ENCODE measurements at places on chromosomes 2 and 18.

DNA sequence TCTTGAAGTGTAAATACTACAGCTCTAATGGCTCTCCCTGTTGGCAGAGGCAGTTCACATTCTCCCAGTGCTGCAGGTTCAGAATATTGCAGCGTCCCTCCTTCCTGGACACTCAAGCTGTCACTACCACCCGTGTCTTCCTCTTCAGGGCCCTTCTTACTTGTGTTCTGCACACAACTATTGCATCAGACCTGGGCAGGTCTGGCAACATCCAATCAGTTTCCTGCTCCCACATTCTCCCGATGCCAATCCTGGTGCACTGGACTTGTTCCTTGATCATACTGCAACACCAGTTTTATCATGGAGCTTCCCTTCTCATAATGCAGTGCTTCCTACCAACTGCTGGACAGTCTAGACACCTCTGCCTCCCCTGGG is 161.5 kb downstream of the CAPN13 start:
- DNase-seq: no peak

- no peak for DNase-seq
These were observed 218.1 kb upstream of the TNP1 start for GRCh38 chr2:217077831-217078407.

GRCh38 chr18:658001-658946 is 821 bp downstream of the TYMS start:
- DNase-seq: peak; percentile 57

DNA sequence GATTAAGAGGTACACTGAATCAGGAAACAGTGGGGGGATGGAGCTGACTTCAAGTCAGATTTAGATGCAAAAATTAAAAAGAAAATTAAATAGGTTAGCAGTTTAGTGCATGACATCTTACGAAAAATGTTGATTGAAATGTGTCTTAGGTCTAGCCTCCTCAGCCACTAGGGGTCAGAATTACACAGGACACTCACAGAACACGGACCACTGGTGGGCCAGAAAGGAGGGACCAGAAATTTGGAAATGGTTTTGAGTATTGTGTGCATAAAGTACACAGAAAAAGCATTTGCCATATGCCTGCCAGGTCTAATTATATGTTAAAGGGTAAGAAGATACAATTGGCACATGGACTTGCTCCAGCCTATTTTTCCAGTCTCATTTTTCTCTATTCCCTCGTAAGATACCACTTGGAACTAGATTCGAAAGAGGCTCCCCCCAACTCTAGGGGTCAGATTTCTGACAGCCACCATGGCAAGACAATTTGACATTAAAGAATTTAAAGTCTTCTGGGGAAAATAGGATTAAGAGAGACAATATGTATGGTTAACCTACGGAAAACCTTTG is 550.2 kb upstream of the SETBP1 start:
- no peak for DNase-seq

DNA sequence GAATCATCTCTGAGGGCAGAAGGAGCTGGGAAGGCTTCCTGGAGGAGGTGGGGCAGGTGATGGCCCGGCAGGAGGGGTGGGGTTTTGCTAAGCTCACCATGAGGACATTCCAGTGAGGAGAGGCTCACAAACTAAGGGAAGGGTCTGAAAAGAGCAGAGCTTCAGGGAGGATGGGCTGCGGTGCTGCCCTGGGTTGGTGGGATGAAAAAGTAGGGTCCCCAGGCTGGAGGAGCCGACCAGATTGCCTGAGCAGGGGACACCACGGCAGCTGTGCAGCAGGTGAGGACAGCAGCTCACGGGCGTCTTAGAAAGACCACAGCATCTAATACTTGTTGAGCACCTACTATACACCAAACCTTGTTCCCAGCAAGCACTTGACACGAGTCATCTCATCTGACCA is 82.2 kb downstream of the DYSF start:
- no peak for DNase-seq

- peak; percentile 75 for DNase-seq
These were observed 37.2 kb downstream of the KYNU start for GRCh38 chr2:142914507-142915313.

DNA sequence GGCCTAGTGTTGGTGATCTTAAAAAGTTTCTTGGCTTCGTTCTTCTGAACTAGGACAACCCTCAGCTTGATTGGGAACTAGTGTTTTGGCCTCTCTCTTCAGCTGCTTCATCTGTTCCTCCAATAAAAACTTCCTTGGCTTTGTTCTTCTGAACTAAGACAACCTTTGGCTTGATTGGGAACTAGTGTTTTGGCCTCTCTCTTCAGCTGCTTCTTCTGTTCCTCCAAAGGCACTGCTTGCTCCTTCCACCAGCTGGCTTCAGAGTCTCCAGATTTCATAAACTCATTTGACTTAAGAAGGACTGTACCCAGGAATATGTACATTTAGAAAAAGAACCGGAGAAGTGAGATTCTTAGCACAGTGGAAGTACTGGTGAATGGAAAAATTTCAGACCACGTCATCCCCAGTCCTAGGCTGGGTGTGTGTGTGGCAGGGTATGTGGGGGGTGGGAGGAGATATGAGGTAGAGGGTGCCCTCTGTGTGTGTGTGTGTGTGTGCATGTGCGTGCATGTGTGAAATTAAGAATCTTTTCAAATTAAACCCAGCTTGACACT is 20.4 kb downstream of the IL1R2 start:
- no peak for DNase-seq

DNA sequence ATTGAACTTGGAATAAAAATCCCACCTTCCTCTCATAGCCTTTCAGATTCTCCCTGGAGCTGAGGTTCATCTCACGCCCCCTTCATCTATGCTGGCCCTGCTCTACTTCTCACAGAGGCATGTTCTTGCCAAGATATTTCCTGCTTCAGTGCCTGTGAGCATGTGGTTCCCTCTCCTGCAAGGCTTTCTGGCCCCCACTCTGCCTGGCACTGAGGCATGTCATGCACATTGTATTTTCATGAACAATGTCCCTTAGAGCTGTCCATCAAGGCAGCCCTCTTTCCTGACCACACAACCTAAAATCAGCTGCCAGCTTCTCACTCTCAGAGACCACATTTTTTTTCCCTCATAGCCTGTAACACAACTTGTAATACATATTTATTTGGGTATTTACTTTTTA is 18.0 kb upstream of the HK2 start:
- DNase-seq: no peak

DNA sequence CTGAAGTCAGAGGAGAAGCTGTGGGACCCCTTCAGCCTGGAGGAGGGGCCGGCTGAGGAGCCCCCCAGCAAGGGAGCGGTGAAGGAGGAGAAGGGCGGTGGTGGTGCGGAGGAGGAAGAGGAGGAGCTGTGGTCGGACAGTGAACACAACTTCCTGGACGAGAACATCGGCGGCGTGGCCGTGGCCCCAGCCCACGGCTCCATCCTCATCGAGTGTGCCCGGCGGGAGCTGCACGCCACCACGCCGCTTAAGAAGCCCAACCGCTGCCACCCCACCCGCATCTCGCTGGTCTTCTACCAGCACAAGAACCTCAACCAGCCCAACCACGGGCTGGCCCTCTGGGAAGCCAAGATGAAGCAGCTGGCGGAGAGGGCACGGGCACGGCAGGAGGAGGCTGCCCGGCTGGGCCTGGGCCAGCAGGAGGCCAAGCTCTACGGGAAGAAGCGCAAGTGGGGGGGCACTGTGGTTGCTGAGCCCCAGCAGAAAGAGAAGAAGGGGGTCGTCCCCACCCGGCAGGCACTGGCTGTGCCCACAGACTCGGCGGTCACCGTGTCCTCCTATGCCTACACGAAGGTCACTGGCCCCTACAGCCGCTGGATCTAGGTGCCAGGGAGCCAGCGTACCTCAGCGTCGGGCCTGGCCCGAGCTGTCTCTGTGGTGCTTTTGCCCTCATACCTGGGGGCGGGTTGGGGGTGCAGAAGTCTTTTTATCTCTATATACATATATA is 46.0 kb downstream of the BOLA3 start:
- no peak for DNase-seq

GRCh38 chr2:241978670-241979069 is 109.1 kb downstream of the RTP5 start:
- DNase-seq: no peak

DNA sequence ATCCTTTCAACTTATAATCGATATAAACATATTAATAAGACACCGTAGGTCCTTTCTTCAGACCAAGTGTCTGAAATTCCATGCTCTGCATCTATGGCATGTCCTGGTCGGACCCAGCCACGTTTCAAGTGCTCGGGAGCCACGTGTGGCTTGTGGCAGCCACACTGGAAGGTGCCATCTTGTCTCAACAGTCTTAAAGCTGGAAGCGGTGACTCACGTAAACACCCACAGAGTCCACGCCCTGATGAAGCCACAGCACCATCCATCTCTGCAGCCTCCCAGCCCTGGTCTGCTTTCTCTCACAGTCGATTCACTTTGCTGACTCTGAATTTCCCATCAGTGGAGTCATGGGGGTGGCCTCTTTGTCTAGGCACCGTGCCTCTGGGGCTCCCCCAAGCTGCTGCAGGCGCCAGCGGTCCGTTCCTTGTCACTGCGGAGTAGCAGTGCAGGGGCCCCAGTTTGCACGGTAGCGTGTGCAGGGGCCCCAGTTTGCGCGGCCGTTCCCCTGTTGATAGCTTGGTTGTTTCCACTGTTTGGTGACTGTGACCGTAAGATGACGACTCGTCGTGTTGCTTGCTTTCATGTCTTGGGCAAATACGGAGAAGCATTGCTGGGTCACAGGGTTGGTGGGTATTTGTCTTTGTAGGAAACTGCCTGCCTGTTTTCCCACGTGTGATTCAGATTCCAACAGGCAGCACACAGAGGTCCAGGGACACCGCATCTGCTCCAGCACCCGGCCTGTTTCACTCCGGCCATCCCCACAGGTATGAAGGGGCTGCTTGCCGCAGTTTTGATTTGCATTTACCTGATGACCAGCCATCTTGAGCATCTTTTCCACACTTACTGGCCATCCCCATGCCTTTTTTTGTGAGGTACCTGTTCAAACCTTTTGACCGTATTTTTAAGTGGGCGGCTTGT is 240.3 kb downstream of the HDAC4 start:
- no peak for DNase-seq

- DNase-seq: no peak
These were observed 35.6 kb downstream of the PPP3R1 start for GRCh38 chr2:68216454-68217310.

GRCh38 chr2:221068123-221068522 is 504.0 kb downstream of the EPHA4 start:
- no peak for DNase-seq

- no peak for DNase-seq
These were observed 430.0 kb upstream of the VWC2L start for GRCh38 chr2:213980883-213981282.

GRCh38 chr2:231785413-231785812 is 832 bp upstream of the COPS7B start:
- peak; percentile 12 for DNase-seq

GRCh38 chr18:79870301-79871025 is 72.7 kb downstream of the KCNG2 start:
- DNase-seq: no peak

DNA sequence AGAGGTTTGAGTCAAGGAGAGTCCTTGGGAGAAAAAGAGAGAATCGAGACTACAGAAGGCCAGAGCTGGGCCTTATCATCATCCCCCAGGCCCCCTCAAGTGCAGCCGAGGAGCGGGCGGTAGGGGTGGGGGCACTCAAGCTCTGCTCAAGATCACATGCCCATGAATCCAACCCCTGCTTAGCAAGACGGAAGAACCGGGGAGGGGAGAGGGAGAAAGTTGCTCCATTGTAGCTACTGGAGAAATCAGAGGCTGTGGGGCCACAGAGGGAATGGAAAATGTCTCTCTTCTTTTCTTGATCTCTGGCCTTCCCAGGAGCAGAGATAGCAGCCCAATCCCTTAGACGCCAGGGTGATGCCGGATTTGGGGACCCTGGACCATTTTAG is 14.6 kb downstream of the SLC4A3 start:
- DNase-seq: no peak

- no peak for DNase-seq
These were observed 37.3 kb downstream of the CFAP36 start for GRCh38 chr2:55556809-55557208.

- DNase-seq: no peak
These were observed 421 bp upstream of the VAMP5 start for GRCh38 chr2:85583667-85584353.
